ENCODE measurements at places on chromosomes 2 and 18. TPM values are rescaled to one million over a fixed set of nuclear protein-coding genes. Genes with fewer than 3 reads are reported as not detected.

The KLF7 gene
- total RNA-seq: 22.9 TPM

The PCARE gene
- total RNA-seq: not detected

The STPG4 gene
- 0.12 TPM for total RNA-seq

The LAMA3 gene
- total RNA-seq: 30.5 TPM

The C18orf63 gene
- total RNA-seq: not detected

The TUBA3E gene
- not detected for total RNA-seq

The ARL5A gene
- total RNA-seq: 80.6 TPM

The DNAJC5G gene
- total RNA-seq: not detected

The MDH1B gene
- 1.6 TPM for total RNA-seq

The TMEM247 gene
- total RNA-seq: not detected

The ADRA2B gene
- total RNA-seq: not detected

The IL36A gene
- total RNA-seq: not detected

The HOXD1 gene
- total RNA-seq: not detected

The FSHR gene
- total RNA-seq: not detected

The CMPK2 gene
- total RNA-seq: 15.4 TPM

The GPN1 gene
- 55.4 TPM for total RNA-seq

The GAREM1 gene
- total RNA-seq: 2.4 TPM

The L3MBTL4 gene
- total RNA-seq: 0.44 TPM

The TUBA4A gene
- 11.5 TPM for total RNA-seq

The COL4A3 gene
- total RNA-seq: 0.25 TPM

The SNTG2 gene
- total RNA-seq: 0.11 TPM

The IL1R1 gene
- 11.2 TPM for total RNA-seq

The KIF1A gene
- not detected for total RNA-seq

The GALNT13 gene
- total RNA-seq: 0.87 TPM

The MROH2A gene
- not detected for total RNA-seq

The MC4R gene
- not detected for total RNA-seq

The PCBP1 gene
- total RNA-seq: 32.2 TPM

The CXCR1 gene
- not detected for total RNA-seq

The ERLEC1 gene
- total RNA-seq: 123 TPM

The SCYGR4 gene
- not detected for total RNA-seq

The ARHGEF4 gene
- total RNA-seq: 6.3 TPM

The ALPI gene
- total RNA-seq: not detected

The SCN9A gene
- total RNA-seq: 43.0 TPM

The SERPINB13 gene
- not detected for total RNA-seq

The IL37 gene
- not detected for total RNA-seq

Data from uterine smooth muscle cell (primary cell).